ENCODE measurements at places on chromosomes 12 and 14. TPM values are rescaled to one million over a fixed set of nuclear protein-coding genes. Genes with fewer than 3 reads are reported as not detected.

Gene DBX2
- 0.32 TPM for total RNA-seq

GRCh38 chr12:4978737-4979136, 64.9 kb upstream of the KCNA5 start:
- DNase-seq: no peak

Gene FGF6
- not detected for total RNA-seq

GRCh38 chr12:6047249-6048237, 76.9 kb downstream of the VWF start:
- no peak for DNase-seq

Gene ENDOU
- 1.4 TPM for total RNA-seq

DNA sequence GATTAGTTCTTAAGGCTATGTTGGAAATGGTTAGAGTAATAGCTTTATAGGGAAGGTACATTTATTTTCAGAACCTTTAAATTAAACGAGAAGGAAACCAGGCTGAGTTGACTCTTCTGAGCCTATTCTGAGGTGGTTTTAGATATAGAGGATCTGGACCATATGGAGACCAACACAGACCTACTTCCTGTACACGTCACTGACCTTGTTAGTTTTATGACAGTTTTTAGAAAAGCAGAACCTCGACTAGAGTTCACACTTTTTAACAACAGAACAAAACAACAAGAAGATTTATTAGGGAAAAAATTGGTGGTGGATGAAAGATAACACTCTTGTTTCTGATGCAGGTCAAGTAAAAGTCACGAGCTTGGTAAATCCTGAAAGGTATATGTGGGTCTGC, 107.1 kb downstream of the NPAS3 start:
- DNase-seq: no peak

DNA sequence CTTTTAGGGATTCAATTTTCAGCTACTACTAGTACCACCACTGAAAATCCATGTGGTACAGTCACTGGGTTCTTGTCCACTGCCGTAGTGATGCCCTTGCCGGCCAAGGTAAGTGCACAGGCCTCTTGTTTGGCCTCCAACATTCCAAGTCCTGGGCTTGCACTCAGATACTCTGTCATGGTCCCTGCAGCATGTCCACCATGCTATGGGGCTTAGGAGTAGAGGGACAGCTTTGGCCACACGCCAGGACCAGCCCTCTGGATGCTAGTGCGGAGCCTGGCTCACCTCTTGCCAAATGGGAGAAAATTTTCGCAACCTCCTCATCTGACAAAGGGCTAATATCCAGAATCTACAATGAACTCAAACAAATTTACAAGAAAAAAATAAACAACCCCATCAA, 38.6 kb upstream of the APPL2 start:
- DNase-seq: no peak

DNA sequence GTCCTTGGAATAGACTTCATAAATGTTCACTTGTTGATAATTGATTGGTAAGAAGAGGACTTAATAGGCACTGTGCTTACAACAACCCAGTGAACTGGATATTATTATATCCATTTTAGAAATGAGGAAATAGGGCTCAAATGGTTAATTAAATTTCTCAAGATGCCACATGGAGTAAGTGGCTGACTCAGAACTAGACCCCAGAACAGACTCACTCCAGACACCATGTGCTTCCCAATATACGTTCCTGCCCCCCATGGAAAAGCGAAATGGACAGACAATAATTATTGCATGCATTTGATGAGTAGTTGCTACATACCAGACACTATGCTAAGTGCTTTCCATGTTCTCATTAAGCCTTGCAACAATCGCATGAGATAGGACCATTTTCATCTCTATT, 895 bp upstream of the ANKS1B start:
- DNase-seq: no peak

DNA sequence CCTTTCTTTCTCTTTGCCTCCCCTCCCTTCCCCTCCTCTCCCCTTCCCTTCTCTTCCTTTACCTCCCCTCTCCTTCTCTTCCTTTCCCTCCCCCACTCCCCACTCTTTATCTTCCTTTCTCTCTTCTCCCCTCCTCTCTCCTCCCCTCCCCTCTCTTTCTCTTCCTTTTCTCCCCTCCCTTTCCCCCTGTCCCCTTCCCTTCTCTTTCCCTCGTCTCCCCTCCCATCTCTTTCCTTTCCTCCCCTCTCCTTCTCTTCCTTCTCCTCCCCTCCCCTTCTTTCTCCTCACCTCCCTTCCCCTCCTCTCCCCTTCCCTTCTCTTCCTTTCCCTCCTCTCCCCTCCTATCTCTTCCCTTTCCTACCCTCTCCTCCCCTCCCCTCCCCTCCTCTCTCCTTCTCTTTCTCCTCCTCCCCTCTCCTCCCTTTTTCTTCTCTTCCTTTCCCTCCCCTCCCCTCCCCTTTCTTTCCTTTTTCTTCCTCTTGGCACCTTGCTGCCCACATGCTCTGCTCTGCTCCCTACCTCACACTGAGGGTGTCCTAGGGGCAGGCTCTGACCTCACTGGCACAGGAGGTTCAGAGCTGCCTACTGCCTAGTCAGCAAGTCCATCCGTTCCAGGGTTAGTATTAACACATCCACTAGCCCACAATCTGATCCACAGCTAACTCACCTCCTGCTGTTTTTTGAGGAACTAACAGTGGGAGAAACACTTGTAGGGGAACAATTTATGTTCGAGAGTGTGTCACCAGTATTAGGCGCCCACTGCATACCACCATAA, 101.0 kb downstream of the NUAK1 start:
- DNase-seq: no peak

Gene REP15
- 2.3 TPM for total RNA-seq

- DNase-seq: no peak
Observed at GRCh38 chr12:76708296-76708695, 55.6 kb upstream of the ZDHHC17 start.

GRCh38 chr14:86933958-86934595, 1058.9 kb downstream of the GALC start:
- DNase-seq: no peak

Gene PTPN6
- total RNA-seq: 47.2 TPM

Gene NTF3
- 0.84 TPM for total RNA-seq

DNA sequence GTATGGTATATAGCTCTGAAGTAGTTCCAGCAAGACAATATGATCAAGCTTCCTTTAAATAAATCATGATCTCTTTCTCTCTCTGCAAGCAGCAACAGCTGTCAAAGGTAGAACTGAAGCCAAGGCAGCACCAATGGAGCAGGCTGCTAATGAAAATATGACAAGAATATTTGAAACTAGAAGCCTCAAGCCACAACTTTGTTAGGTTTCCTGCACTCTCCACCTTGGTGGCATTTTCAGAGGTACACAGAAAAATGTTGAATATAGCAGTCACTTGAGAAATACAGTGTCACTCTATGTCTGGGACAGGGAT, 43.8 kb upstream of the PSMA6 start:
- no peak for DNase-seq

DNA sequence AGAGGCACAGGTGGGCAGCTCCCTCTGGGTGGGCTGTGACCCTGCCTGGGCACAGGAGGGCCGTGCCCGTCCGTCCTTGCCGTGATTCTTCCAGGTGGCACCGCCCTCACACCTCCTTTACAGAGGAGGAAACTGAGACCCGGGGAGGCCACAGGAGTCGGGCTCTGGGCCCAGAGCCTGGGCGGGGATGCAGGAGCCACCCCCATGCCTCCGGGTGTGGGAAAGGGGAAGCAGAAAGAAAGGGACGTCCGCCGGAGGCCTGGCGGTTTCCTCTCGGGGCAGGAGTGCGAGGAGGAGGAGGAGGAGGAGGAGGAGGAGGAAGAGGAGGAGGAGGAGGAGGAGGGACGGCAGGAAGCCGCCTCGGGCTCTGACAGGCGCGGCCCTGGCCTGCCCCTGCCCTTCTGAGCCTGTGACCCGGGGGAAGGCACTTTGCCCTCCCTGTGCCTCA, 23.0 kb downstream of the SH2B3 start:
- no peak for DNase-seq

DNA sequence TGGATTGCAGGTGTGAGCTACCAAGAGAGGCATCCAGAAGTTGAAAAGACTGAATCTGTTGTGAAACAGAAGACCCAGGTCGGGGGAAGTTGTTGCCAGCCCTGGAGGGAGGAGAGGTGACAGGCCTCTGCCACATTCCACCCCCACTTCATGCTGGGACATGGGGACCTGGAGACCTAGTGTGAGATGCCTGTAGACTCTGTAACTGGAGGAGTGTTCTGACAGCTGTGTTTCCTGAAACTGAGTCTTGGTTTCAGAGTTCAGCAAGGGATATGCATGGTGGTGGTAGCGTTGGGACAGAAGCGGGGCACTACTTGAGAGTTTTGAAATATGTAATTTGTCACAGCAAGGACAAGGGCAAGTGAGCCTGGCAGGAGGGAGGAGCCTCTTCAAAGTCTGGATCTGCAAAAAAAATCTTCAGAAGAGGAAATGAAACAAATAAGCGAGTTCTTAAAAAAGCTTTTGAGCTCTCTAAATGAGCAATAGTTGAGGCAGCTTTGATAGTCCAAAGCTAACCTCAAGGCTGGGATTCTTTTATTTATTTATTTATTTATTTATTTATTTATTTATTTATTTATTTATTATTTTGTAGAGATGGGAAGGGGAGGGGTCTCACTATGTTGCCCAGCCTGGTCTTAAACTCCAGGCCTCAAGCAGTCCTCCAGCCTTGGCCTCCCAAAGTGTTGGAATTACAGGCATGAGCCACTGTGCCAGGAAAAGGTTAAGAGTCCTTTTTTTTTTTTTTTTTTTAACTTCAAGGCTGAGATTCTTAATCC, 58.9 kb upstream of the EEA1 start:
- no peak for DNase-seq

Gene TMEM179
- total RNA-seq: not detected

Gene KRT2
- total RNA-seq: not detected

DNA sequence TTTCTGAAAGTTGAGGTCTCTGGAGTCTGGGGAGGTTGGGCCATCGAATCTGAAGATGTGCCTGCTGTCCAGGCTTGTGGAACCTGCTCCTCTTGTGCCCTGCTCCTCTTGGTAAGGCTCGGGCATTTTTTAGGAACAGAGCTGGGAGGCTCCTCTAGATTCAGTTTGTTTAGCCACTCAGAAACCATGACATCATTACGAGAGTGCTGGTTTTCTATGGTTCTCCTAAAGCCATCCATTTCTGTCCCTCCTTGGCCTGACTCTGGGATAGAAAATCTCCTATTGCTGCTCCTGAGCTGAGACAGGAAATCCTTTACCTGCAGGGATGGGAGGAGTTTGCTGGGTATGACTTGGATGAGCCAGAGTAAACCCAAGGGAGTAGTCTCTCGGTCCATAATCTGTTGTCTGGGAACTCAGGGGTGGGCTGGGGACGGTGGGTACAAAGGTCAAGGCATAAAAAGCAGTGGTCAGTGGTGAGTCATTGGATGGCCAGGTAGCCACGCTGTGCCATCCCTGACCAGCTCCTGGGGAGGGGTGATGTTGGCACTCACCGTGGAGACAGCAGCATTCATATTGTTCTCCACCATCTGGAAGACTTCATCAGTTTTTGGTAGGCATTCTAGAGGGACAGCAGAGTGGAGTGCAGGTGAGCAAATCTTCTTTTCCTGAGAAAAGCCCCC, 2.4 kb upstream of the ADCY4 start:
- DNase-seq: no peak

Gene TSPAN9
- total RNA-seq: 36.9 TPM

DNA sequence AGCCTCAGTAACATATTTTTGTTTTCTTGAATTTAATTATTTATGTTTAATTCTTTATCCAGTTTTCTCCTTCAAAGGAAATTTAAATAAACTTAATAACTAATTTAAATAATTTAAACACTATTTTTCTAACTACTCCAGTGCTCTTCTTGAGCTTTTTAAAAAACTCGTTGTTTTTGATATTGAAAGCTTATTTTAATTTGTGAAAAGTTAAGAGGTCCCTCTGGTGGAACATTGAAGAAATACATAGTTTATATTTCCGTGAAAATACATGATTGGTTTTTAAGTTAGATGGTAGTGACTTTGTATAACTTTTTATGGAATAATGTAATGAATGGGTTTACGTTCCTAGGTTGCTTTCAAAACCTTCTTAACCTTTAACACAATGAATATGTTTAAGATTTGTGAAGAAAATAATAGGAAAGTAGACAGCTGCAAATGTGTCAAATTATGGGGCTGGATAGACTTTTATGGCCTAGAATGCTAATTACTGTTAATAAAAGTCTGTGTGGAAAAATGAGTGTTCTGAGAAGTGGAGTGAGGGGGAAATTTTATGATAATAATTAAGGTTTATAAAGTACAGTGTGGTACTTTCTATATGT, 45.9 kb upstream of the MSRB3 start:
- DNase-seq: no peak

DNA sequence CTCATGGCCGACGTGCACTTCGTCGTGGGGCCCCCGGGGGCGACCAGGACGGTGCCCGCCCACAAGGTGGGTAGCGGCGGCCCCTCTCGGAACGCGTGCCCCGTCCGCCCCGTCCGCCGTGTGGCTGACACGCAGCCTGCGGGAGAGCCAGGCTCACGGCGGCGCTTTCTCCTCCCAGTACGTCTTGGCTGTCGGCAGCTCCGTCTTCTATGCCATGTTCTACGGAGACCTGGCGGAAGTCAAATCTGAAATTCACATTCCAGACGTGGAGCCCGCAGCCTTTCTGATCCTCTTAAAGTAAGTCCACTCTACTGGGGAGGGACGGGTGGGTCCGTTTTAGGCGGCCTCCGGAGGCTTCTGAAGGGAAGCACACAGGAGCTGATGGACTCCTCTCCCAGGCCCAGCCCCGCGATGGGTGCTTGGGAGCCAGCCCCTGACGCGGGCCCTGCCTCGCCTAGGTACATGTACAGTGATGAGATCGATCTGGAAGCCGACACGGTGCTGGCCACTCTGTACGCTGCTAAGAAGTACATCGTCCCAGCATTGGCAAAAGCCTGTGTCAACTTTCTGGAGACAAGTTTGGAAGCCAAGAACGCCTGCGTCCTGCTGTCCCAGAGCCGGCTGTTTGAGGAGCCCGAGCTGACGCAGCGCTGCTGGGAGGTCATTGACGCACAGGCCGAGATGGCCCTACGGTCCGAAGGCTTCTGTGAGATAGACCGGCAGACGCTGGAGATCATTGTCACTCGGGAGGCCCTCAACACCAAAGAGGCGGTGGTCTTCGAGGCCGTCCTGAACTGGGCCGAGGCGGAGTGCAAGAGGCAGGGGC, 1.1 kb downstream of the BTBD6 start:
- no peak for DNase-seq

DNA sequence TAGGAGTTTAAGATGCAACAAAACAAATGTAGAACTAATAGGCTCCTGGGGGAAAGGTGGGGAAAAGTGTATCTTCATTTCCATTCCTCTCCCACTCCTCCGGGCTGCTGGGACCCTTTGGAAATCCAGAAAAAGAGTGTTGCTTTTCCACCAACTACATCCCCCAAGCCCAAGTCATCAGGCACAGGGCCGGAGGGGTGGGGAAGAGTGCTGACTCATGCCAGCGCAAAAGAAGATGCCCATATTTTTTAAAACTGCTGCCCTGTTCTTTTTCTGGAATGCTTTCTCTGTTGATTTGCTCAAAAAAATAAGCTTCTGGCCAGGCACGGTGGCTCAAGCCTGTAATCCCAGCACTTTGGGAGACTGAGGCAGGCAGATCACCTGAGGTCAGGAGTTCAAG, 70.9 kb downstream of the TBK1 start:
- DNase-seq: no peak
